ENCODE measurements at places on chromosomes 4 and X.

- peak; percentile 11 for DNase-seq
Observed at GRCh38 chrX:40646489-40647306, 663 bp downstream of the CXorf38 start.

GRCh38 chr4:176323511-176324160, 3.9 kb downstream of the SPCS3 start:
- DNase-seq: no peak

GRCh38 chrX:373641-374471, 12.9 kb downstream of the PPP2R3B start:
- peak; percentile 51 for DNase-seq

DNA sequence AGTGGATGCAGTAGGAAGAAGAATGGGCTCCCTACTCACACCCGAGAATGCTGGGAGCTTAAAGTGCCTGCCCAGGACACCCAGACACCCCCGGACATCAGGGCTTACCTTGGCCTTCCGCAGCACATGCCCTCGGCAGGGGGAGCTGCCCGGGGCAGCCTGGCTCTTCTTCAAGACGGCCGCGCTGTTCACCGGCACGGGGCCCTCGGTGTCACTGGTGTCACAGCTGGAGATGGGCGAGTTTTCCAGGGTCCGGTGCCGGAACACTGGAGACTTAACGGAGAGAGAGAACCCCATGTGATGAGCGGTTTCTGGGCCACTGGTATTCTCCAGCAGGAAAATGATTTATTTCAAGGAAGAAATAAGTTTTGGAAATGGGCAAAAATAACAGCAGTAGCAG, 170.9 kb downstream of the AFAP1 start:
- no peak for DNase-seq

GRCh38 chr4:109665783-109666485, 37.3 kb downstream of the CASP6 start:
- DNase-seq: no peak

DNA sequence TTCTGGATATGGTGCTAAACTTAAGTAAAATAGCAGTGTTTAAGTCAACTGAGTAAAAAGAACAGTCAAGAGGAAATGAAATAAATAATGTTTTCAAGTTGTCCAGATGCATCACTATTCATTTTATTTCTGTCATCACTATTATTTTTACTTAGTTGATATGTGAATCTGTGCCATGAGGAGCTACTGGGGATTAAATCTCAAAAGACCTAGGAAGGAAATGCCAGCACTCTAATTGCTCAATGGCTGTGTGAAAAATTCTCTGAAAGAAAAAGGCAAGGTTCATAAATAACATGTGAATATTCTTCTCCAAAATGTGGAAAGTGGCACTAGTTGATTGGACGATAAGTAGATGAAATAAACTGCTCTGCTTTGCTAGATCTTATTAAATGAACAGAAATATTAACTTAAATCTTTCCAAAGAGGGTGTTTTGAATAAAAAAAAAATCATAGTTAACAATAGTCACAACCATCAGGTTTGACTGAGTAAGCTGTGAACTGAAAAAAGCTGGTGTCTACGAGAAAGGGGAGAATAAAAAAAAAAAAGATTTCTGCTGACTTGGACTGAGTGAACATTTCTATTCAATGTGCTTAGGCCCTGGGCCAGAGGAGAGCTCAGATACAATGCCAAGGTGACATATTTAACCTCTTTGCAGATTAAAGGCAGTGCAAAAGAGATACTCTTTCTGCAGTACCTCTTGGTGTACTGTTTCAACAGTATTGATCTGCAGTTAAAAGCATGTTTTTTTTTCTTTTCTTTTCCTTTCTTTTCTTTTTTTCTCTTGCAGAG, 1.6 kb downstream of the SPARCL1 start:
- no peak for DNase-seq

DNA sequence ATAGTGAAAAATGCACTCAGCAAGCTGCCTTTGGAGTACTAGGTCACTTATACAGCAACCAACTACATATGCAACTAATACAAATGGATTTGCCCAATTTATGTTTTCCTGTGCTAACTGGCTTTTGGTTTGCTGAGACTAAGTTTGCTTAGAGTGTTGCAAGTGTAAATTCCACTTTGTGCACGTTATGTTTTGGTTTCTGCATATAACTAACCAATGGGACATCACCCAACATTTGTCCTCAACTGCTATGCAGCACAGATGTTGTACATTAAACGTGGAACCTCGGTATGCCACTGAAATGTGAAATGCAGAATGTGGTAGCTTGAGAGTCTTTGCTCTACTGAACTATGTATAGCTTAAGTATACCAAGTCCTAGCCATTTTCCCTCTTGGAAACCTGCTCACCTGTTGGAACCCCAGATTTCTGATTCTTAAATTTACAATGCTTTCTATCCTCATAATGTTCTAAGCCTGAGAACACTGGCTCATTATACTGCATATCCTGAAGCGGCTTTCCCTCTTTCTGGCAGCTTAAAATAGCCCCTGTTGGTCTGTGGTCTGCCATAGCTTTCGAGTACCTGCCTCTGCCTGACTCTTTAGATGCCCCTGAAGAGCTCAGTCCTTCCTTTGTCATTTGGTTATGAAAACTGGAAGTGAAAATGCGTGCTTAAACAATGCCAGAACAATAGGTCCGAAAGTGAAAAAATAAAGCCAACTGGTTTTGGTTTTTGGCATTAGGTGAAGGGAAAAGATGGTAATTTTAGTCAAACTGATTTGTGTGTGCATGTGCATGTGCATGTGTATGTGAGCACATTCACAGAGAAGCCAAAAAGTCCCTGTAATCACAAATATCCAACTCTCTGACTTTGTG, 158.0 kb downstream of the SH2D1A start:
- peak; percentile 81 for DNase-seq

DNA sequence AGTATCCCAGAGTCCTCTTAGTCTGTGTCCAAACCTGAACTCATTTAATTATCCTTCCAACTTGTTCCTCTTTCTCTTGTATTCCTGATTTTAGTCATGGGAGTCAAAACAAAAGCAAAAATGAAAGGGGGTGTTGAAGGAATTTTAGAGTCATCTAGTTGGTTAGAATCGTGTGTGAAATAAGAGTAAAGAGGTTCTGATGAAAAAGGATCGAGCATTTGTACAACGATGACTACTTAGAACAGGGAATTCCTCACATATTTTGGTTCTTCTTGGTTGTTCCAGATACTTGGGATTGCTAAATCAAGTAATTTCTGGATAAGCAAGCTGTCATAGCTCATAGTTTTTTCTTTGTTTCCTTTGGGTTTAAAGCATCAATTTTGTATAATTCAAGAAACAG, 194.4 kb downstream of the BCOR start:
- peak; percentile 75 for DNase-seq

DNA sequence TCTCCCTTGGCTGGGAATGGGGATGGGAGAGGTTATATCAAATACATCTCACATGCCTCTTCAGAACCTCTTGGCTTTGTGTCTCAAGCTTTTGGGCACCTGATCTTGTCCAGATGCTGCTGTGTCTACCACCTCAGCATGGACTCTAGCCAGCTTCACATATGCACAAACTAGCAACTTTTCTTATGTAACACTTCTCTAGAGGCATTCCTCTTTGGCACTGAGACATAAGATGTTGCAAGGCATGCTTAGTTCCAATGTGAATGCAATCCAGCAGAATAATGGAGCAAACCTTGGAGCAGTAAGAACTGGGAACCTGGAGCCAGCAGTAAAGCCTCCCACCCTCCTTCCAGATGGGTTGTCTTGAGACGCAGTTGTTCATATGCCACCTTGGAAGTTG, 113.4 kb upstream of the TMEM47 start:
- no peak for DNase-seq

DNA sequence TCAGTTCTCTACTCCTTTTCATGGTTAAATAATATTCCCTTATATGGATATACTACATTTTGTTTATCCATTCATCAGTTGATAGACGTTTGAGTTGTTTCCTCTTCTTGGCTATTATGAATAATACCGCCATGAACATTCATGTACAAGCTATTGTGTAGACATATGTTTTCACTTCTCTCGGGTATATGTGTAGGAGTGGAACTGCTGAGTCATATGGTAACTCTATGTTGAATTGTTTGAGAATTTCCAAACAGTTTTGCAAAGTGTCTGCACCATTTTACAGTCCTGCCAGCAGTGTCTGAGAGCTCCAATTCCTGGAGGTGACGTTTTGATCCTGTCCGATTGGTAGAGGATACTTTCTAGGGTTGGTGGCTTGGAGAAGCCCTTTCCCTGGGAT, 23.6 kb downstream of the PLAC1 start:
- peak; percentile 88 for DNase-seq

DNA sequence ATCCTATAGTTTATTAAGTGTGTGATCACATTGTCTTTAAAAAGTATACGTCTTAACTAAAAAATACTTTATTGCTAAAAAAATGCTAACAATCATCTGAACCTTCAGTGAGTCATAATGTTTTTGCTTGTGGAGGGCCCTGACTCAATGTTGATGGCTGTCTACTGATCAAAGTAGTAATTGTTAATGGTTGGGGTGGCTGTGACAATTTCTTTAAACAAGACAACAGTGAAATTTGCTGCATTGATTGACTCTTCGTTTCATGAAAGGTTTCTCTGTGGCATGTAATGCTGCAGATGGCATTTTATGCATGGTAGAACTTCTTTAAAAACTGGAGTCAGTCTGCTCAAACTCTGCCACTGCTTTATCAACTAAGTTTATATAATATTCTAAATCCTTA, 101.4 kb upstream of the IL15 start:
- no peak for DNase-seq

GRCh38 chr4:185838104-185838452, 26.1 kb upstream of the SORBS2 start:
- DNase-seq: no peak

DNA sequence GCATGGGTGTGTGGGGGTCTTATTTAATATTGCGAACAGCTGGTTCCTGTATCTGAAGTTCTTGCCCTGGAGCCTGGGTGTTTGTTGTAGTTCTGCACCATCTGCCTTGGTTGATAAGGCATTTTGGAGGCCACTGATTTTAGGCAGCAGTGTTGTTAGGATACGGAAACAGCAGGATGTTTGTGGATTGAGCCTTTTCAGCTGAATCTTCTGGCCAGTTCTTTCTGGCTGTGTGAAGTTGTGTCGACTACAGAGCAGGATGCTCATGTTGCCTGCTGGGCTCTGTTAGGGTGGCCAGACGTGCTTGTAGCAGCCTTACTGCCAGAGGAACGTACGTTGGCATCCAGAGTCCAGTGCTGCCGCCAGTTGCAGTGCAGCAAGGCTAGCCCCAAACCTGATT, 134.2 kb downstream of the PTTG2 start:
- no peak for DNase-seq

DNA sequence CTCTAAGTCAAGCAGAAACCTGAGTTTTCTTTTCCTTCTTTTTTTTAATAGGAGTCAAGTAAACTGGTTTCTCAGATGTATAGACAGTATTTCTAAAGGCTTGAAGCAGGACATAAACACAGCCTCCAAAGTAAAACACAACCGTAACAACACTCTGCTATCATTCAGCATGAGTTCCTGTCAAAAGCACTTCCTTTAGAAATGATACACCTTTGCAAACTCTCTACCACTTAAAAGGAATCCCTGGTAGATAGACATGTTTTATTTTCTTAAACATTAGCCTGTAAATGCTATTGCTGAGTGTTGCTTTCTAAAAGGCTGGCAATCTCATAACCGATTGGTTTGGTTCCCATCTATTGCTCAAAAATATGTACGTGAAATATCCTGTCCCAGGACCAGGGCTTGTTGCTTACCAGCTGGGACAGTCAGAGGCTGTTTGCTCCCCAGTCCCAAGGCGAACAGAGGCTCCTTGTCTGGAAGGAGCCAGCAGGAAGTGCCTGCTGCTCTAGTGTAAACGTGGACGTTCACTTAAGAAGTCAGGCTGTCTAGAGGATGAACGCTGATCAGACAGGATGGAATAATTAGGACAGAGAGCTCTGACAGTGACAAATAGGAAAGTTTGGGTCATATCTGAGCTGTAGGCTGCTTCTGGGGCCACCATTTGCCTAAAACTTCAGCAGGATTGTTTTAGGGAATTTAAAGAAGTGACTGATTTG, 173.9 kb upstream of the KLF3 start:
- DNase-seq: peak; percentile 14

DNA sequence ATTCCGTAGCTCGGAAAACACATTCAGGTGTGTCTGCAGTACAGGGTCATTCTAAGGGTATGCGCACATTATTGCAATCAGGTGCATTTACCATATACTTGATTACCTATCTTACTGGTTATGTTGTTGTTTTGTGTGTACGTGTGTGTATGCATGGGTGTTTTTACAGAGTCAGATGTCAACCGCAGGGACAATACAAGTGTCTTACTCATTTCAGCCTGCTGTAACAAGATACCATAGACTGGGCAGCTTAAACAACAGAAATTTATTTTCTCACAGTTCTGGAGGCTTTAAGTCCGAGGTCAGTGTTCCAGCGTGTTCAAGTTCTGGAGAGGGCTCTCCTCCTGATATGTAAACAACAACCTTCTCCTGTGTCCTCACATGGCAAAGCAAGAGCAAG, 316.7 kb downstream of the DMD start:
- no peak for DNase-seq
